Stimulated activated CD4-positive, alpha-beta T cell treated with anti-CD3 and anti-CD28 coated beads, Interleukin-1b, Interleukin-23, amount 100 ng/mL, for 1 hour (primary cell): ENCODE measurements at places on chromosomes 7 and 10.

GRCh38 chr10:69600761-69601330 is 27.6 kb upstream of the NEUROG3 start:
- no peak for DNase-seq

- DNase-seq = no peak
Observed at GRCh38 chr7:27409776-27410175, 167.2 kb downstream of the EVX1 start.

DNA sequence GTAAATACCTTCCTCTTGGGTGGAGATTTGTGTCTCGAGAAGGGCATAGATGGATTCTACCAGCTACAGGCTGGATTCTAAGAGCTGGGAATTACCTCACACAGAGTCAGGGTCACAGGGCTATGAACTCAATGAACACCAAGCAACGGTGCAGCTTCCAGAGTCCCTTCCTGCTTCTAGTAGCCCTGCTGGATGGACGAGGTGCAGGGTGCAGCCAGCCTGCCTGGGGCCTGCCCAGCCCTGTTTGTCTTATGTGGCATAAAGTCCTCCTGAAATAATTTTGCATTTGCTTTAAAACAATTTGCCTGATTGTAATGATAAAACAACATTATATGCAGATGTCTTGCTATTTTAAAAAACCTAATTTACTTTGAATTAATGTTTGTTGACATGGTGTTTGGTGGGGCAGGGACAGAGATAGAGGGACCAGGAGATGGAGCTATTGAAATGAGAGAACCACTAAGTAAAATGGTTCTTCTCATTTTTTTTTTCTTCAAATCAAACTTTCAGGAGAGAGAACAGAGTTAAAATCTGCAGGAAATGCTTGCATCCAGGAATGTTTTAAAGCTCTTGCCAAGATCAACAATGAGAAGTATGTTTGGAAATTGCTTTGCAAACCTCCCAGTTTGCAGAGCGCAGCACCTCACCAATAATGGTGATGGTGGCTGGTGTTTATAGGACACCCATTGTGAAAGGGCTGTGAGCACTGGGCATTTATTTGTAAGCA is 305.4 kb upstream of the PODXL start:
- no peak for DNase-seq

- DNase-seq = no peak
Observed at GRCh38 chr10:72847681-72848080, 45.9 kb upstream of the OIT3 start.

GRCh38 chr10:133056001-133056400 is 31.7 kb upstream of the ADGRA1 start:
- DNase-seq = no peak

DNA sequence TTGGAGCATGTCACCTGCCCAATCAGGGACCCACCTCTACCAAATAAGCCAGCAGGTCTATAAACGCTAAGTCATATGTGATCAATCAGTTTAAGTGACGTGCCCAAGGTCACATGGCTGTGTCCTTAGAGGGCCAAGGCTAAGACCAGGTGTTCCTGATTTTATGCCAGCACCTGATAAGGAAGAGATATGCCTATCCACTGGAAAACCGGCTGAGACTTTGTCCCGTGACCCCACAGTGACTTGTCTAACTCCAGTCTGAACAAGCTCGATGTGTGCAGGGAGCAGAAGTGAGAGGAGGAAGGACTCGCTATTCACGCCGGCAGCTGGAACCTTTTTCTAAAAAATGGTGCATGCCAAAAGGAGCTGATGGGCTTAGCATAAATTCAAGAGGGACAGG is 57.0 kb downstream of the PRKAG2 start:
- DNase-seq = no peak

DNA sequence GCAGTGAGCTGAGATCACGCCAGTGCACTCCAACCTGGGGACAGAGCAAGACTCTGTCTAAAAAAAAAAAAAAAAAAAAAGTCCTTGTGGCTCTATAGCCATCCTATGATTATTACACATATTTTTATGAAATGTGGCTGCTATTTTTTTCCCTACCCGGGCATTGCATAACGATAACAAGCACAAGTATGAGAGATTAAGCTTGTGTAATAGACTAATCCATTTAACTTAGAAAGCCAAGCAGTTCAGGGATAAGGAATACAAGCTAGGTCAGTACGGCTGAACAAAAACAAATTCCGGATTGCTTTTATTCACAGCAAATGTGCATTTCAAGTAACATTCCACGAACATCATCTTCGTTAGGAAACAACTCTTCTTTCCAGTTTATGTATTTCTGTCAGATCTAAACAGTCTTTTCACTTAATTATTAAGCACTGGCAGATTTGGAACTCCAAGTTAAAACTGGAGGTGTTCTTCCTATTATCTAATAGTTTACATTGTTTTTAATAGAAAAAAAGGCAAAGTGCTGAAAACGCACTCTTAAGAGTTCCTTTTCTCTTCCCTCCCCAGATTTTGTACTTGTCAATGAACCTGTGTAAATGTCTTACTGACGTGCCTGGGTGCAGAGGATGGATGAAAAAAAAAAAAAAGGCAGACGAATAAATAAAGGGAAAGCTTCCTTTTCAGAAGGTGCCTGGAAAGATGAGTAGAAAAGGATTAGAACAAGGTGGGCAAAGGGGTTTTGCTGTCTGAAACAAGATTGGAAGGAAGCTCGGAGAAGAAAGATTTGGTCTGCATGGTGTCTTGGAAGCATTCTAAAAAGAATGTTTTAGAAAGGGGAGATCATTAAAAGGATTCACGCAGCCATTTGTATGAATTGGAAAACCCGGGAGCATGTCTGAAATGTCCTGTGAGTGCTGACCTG is 81.1 kb downstream of the PRTFDC1 start:
- DNase-seq = no peak

DNA sequence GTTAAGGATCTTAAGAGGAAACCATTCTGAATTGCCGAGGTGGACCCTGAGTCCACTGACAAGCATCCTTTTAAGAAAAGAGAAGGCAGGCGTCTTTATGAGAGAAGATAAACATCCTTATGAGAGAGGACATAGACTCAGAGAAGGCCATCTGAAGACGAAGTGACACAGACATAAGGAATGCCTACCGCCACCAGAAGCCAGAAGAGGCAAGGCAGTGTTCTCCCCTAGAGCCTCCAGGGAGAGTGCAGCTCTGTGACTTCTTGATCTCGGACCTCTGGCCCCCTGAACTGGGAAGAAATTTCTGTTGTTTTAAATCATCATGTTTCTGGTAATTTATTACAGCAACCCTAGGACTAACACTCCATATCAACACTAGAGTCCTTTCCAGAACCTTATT is 25.2 kb upstream of the ING3 start:
- no peak for DNase-seq
